SK-N-SH treated with all-trans-retinoic acid at 6 μM for 48 hours (cell line): ENCODE measurements at places on chromosomes 3 and 15.

DNA sequence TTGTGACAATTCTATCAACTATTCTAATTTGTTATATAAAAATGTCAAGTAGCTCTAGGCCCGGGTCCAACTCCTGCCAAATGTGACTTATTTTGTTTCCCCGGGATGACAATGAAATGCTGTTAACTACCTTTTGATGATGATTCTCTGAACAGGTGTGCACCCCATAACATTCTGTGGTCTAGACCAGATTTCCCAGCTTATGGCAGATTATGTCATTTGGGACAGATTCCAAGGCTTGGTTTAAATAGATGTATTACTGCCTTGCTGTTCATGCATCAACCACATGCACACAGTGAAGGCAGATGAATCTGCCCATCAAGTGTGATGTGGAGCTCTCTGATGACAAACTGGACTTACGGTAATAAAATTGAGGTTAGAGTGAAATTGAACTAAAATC lies 150.5 kb downstream of the MECOM start:
- ATAC-seq, result no peak

- peak; percentile 24; the same call in 1 of the 3 replicates for ATAC-seq
Measured at GRCh38 chr15:60865507-60865906, 363.6 kb downstream of the RORA start.

DNA sequence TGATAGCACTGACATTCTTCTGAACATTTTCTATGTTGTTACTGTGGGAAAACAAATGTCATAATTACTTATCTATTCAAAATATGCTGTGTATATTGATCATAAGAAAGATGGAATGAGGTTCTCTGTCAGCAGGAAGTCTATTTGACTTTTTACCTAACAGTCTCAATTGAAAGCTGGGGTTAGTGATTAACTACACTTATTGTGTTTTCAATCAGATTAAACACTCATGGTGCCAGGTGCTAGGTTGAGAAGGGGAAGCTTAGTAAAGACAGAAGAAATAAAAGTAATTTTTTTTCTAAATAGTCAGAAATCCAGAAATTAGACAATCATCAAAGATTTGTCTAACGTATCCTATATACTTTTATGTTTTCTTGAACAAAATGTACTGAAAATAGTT lies 281.0 kb upstream of the NR2E3 start:
- no peak for ATAC-seq

GRCh38 chr3:180277041-180277440 lies 240.3 kb upstream of the PEX5L start:
- ATAC-seq, result peak; percentile 51

- ATAC-seq, result no peak
Measured at GRCh38 chr3:70959506-70960291, 623.8 kb downstream of the FOXP1 start.

DNA sequence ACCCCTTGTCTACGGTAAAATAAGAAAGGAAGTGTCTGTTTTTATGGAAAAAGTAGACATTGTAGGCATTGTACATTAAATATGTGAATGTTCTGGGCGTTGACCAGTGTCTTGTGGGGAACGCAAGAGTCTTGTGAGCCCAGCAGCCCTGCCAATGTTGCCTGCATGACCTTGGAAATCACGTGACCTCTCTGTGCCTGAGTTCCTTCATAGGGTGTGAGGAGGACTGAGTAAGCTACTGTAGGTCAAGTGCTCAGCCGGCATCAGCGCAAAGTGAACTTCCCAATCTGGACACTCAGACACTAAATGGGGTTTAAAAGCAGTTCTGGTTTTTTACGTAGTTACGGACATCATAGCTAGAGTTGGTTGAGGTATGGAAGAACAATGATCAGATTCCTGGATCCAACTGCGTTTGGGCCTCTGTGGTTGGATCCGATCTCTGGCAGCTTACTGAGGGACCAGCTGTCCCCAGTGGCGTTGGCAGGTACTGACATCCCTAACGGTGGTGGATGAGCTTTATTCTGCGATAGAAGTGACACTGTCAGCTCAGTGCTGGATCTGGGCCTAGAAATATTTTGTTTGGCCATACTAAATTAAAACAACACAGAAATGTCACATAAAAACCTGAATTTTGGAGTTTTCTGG lies 63.8 kb downstream of the SPSB4 start:
- peak; percentile 54; the same call in 1 of the 3 replicates for ATAC-seq

DNA sequence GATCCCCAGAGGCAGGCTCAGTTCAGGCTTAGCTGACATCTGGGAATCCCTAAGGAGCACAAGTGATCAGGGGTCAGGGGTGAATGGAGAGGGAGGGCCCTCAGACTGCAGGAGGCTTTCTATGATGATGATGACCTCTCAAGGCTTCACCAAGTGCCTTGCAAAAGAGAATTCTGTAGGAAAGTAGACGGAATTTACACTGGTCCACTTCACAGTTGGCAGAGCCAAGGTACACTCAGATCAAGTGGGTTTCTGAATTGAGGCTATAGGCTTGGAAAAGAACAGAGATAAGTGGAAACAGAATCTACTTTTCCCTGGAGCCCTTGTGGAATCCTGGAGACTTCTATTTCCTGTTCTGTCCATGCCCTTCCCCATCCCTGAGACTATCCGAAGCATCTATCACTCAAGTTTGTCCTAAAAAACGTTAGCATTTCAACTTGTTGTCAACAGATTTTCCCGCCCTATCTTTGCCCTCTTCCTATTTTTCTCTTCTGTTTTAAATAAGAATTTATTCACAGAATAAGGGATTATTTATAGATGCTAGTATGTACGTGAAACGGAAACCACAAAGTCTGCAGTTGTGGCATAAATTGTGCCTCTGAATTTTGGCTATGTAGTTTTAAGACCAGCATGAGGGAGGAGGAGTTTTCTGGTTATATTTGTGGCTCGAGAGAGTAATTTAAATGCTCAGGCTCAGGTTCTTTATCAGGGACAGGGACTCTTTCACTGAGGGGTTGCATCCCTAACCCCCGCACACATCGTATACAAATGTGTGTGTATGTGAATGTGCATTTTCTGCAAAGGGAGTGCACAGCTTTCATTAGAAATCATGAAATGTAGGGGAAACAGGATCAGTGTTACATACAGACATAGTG lies 12.8 kb downstream of the GCSAM start:
- no peak for ATAC-seq

GRCh38 chr15:89142423-89142822 lies 54.2 kb downstream of the ABHD2 start:
- no peak for ATAC-seq

GRCh38 chr15:90994059-90994416 lies 297 bp downstream of the PRC1 start:
- ATAC-seq, result peak; percentile 20

- ATAC-seq, result no peak
Measured at GRCh38 chr3:11131371-11131770, 22.9 kb upstream of the HRH1 start.

DNA sequence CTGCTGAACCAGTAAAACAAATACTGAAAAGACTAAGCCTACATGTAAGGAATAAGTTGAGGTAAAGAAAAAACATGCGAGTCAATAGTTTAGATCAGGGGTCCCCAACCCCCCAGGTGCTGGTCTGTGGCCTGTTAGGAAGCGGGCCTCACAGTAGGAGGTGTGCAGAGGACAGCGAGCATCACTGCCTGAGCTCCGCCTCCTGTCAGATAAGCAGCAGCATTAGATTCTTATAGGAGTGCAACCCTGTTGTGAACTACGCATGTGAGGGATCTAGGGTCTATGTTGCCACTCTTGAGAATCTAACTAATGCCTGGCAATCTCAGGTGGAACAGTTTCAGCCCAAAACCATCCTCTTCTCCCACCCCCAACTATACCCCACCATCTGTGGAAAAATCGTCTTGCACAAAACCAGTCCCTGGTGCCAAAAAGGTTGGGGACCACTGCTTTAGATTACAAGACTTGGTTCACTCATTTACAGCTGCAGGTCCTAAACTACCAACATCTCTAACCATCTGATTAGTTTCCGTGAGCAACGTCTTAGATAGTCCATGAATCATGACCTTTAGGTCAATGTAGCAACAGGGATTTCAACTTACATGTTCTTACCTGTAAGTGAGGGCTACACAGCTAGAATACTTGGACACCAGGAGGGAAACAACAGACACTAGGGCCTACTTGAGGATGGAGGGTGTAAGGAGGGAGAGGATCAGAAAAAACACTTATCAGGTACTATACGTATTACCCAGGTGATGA lies 66.7 kb downstream of the TRANK1 start:
- ATAC-seq, result no peak

DNA sequence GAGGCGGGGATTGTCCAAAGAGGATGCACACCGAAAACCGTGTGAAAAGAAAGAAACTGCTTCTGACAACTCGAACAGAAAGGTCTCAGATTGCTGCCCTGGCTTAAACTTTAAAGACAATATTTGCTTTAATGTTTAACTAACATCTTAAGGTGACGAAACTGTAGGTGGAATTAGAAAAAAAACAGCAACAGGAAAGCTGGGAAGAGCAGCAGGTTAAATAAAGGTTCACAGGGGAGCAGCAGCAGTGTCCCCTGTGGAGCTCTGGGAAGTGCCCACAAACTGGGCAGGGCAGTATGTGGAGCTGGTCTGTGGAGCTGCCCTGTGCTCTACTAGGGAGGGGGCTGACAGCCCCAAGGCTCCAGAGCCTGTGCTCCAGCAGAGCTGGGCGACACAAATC lies 25.4 kb downstream of the RUVBL1 start:
- ATAC-seq, result no peak

DNA sequence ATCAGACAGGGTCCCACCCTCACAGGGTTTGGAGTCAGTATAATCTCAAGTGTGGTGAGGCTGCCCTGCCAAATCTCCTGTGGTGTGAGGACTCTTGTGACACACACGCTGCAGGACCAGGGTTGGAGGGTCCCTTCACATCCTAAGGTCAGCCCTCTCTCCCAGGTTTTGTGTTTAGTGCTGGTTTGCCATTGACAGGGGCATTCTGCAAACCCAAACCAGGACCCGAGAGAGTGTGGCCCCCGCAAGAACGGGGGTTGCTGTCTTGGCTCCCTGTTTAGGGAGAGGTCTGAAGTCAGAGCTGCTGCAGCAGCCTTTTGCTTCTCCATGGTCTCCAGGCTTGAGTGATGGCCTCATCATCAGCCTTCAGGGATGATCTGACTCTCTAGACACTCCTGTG lies 14.7 kb downstream of the FAM107A start:
- ATAC-seq, result no peak

- peak; percentile 2 for ATAC-seq
Measured at GRCh38 chr15:43776101-43776717, 557 bp downstream of the ELL3 start.

DNA sequence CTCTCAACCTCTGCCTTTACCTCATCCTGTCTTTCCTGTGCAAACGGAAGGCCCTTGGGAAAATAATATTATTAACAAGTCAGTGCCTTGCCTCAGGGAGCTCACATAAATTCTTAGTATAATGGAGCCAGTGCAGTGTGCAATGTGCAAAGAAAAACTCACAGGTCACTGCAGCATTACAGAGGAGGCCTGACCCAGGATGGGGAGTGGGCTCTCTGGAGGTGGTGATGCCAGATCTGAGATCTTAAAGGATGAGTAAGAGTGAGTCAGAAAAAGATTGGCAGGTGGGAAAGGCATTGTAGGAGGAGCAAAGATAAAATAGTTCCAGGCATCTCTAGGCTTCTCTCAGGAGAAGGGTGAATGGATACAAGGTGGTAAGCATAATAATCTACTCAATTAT lies 185.6 kb upstream of the ADAMTS9 start:
- ATAC-seq, result no peak

- no peak for ATAC-seq
Measured at GRCh38 chr3:72298201-72299152, 513.5 kb upstream of the PROK2 start.

GRCh38 chr3:105532251-105532650 lies 165.5 kb downstream of the ALCAM start:
- no peak for ATAC-seq

- ATAC-seq, result peak; percentile 90
Measured at GRCh38 chr3:11582191-11582968, 61.3 kb downstream of the VGLL4 start.

DNA sequence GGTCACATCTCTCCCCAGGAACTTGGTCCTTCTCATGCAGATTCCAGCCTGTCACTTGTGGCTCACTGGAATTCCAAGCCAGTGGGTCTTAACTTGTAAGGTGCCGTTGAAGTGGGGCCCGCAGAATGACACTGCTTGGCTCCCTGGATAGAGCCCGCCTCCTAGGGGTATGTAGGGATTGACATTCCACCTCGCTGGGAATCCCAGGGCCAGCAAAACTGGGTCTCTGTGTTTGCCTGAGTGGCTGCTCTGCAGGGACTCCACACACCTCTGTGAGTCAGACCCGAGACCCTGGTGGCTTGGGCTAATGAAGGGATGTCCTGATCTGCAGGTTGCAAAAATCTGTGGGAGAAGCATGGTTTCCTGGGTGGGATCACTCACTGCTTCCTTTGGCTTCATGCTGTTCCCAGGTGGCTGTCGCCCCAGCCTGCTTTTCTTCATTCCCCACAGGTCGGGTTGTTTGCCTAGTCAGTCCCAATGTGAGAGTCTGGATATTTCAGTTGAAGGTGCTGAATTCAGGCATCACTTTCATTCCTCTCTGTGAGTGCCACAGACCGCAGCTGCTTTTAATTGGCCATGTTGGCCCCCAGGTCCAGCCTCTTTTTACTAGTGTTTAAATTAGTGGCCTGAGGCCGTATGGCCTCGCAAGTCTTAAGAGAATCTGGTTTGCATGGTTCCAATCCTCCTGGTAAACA lies 156.0 kb upstream of the TRIM42 start:
- ATAC-seq, result no peak
